ENCODE measurements at places on chromosomes 12 and 14.

- DNase-seq = no peak
Measured at GRCh38 chr12:58596381-58596780, 323.9 kb downstream of the LRIG3 start.

- DNase-seq = no peak
Measured at GRCh38 chr12:62284749-62285148, 24.5 kb downstream of the USP15 start.

GRCh38 chr12:12008232-12008850 lies 62.4 kb upstream of the BCL2L14 start:
- DNase-seq = peak; percentile 20

DNA sequence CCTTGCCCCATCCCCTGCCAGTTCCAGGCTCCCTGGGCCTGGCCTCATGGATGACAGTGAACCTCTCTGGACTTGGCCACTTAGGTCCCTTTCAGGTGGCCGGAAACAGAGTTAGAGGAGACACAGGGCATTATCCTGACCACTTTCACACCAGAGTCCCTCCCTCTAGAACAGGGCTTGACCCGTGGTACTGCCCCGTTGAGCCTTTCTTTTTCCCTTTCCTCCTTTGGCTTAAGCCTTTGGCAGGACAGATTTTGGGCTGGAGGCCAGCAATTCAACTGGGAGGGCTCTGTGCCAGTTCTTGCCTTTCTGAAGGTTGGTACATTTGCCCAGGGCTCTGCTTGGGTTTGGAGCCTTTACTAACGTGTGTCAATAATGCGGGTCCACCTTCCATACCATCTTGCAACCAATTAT lies 22.8 kb downstream of the TPCN1 start:
- peak; percentile 85 for DNase-seq

- no peak for DNase-seq
Measured at GRCh38 chr12:388012-388411, 1.1 kb downstream of the KDM5A start.

- DNase-seq = peak; percentile 12
Measured at GRCh38 chr12:111616177-111616623, 17.1 kb upstream of the ATXN2 start.

DNA sequence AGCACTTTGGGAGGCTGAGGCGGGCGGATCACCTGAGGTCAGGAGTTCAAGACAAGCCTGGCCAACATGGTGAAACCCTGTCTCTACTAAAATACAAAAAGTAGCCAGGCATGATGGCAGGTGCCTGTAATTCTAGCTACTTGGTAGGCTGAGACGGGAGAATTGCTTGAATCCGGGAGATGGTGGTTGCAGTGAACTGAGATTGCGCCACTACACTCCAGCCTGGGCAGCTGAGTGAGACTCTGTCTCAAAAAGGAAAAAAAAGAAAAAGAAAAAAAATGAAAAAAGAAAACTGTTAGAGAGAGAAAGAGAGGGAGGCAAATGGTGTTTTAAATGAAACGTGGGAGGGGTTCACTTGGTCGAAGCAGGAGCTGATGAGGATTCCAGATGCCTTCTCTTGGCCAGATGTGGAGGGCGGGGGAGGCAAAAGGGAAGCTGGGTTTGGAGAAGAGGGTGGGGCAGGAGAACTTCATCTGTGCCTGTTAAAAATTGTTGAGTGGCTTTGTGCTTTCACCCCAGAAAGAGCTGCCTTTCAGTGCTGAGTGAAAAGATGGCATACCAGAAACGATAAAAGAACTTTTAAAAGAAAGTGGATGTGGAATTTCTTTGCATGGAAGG lies 1.1 kb downstream of the EMP1 start:
- DNase-seq = no peak

DNA sequence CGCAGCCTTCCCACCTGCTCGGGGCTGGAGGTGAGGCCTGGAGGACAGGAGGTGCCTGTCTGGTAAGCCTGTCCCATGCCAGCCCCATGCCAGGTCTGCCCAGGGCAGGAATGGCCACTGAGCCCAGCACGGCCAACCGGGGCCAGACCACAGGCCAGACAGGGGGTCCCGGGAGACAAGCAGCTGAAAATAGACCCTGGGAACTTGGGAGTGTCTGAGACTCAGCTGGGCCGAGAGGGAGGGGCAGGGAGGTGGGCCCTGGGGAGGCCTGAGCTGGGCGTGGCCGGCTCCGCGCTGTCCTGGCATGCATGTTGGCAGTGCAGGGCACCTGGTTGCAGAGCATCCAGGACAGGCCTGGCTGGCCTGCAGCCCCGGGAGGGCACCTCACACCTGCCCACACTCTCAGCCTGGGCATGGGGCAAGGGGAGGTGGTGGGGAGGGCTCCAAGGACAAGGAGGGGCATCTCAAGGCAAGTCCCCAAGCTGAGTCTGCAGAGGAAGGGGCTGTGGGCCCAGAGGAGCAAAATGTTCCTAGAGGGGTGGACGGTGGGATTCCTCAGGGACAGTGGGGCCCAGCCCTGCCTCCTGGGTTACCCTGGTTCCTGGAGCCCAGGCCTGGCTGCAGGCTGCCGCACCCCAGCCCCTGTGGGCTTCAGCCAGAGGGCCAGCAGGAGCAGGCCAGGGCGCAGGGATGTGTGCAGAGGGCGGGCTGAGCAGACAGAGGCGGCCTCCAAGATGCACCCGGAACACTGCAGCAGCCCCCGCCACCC lies 3.2 kb upstream of the CRIP1 start:
- DNase-seq = peak; percentile 61

GRCh38 chr14:65360144-65360784 lies 52.3 kb upstream of the FUT8 start:
- no peak for DNase-seq

DNA sequence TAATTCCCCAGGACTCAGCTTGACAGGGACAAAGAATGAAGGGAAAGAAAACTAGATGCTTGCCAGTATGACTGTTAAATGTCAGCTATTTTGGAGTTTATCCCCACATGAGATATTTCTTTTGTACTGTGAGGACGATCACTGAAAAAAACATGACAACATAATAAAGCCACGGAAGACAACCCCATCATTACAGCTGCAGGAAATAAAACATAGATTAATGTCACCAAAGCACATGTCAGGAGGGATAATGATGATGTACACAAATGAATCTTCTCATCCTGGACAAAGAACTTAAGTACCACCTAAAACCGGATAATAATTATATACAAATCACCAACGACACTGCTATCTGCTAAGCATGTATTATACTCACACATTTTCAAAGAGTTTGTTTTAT lies 84.6 kb upstream of the GRIP1 start:
- DNase-seq = no peak

DNA sequence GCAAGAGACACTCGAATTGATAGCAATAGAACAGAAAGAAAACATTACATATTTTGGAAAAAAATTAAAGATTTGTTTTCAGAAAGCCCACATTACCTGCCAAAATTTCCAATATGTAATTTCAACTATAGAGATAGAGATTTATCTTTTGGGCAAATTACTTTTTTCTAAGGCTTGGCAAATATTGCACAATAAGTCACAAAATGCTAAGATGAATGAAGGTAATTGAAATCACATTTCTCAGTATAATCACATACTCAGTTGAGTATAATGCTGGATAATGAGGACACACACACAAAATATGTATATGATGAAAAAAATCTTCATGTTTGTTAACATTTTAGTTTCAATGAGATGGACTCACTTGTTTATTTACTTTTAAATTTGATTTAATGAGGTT lies 189.2 kb upstream of the STXBP6 start:
- no peak for DNase-seq

GRCh38 chr14:91036741-91037469 lies 23.5 kb downstream of the RPS6KA5 start:
- DNase-seq = no peak

GRCh38 chr12:54998958-54999510 lies 14.5 kb upstream of the TESPA1 start:
- DNase-seq = no peak

DNA sequence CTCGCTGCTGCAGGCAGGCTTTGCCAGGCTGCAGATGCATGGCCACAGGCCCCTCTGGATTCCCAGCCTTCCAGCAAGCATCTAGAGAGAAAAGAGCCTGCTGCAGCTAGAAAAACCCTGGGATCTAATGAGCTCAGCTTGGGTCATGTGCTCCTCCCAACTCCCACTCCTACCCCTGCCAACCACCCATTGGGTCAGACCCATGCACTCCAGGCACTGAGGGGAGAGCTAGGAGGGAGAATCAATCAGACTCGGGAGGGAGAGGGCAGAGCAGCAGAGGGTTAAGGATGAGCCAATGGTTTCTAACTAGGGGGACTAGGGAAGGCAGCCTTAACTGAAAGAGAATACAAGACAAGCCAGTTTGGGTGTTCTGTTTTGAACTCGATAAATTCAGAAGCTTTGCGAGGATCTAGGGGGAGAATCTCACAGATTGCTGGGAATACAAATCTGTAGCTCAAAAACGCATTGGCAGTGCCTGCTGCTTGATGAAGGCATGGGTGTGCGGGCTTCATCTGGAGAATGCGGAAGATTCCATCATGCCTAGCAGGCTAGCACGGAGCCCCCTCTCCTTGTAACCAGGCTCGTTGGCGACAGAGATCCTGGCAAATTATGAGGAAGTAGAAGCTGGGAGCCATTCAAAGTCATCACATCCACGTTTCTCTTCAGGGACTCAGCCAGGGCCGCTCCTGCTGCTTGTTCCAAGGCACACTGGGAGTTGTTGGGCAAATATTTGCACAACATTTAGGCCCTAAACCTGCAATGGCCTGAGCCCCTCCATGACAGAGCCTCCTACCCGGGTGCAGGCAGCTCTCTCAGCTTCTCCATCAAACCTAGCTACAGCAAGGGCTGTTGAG lies 56.4 kb downstream of the VCPKMT start:
- no peak for DNase-seq

- DNase-seq = no peak
Measured at GRCh38 chr14:41666301-41666700, 59.6 kb downstream of the LRFN5 start.

DNA sequence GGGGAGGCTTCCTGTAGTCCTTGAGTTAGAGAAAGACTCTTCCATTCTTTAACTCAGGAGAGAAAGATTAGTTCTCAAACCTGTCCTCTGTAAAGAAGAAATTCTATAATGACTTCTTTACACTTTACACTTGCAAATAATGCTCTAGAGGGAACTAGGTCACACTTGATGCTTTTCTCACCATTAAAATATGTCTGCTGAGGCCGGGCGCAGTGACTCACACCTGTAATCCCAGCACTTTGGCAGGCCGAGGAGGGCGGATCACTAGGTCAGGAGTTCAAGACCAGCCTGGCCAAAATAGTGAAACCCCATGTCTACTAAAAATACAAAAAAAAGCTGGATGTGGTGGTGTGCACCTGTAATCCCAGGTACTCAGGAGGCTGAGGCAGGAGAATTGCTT lies 6.3 kb downstream of the NTN4 start:
- DNase-seq = no peak

DNA sequence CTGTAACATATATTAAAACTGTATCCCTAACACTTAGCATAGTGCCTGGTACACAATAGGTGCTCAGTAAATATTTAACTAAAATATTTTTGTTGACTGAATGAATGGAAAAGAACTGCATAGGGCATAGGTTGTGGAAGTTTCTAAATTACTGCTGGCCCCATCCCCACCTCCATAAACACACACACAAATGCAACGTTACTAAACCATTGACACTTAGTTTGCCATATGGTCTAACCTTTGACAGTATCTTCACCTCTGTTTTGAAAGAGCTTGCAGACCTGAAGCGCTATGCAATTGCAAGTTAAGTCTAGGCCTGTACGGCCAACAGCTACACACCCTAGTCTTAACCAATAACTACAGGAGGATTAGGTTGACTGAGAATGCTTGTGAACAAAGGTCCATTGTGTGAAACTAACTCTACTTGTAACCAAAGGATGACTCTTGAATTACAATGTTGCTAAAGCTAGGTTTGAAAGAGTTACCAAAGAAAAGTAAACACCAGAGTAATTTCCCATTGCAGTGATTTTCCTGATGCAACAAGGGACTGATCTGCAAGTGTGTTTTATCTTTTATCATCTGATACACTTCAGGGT lies 924 bp upstream of the MANSC1 start:
- peak; percentile 28 for DNase-seq

DNA sequence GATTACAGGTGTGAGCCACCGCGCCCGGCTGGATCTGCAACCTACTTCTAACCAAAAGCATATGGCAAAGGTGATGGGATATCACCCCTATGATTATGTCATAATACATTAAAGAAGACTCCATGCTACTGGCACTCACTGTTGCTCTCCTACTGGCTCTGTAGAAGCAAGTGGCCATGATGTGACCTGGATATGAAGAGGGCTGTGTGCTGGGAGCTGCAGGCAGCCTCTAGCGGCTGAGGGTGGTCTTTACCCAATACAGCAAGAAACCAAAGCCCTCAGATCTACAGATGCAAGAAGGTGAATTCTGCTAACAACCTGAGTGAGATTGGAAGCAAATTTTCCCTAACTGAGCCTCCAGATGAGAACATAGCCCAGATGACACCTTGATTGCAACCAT lies 34.2 kb upstream of the TRIM9 start:
- DNase-seq = no peak

- no peak for DNase-seq
Measured at GRCh38 chr12:123032736-123033391, 52.4 kb downstream of the ARL6IP4 start.

DNA sequence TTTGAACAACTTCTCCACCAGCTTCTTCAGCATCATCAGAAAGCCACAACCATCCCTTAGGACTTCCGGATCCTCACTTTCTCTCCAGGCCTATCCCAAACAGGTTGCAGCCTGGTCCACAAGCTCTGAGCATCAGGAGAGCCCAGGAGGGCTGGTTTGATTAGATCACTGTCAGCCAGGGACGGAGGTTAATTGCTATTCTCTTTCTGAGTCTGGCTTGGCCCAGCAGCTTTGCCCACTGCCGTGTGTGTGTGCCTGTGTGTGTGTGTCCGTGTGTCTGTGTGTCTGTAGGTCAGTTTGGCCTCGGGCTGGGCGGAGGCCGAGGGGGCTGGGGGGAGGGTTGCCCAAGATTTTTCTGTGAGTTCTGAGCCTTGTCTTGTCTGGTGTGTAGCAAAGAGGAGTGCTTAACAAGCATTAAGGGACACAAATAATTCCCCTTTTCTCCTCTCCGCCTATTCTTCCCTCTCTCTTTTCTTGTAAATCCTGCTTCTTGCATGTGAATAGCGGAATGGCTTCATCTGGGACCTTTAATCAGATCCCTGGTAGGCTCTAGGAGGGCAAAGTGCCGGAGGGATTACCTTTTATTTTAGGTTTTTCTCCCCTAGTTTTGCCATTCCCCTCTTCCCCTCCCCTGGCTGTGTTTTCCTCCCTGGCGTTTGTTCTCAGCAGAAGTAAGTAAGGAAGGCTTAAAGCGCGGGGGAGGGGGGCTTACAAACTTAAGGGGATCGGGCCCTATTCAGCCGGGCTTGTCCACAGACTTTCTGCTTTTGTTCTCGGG lies 138.2 kb upstream of the LHX5 start:
- DNase-seq = no peak

- DNase-seq = no peak
Measured at GRCh38 chr12:55765736-55766290, 22.9 kb downstream of the GDF11 start.

GRCh38 chr12:128685903-128686475 lies 137.8 kb downstream of the SLC15A4 start:
- DNase-seq = no peak

GRCh38 chr14:61644834-61645233 lies 50.5 kb upstream of the HIF1A start:
- no peak for DNase-seq
